ENCODE measurements at places on chromosomes 13 and 19.

DNA sequence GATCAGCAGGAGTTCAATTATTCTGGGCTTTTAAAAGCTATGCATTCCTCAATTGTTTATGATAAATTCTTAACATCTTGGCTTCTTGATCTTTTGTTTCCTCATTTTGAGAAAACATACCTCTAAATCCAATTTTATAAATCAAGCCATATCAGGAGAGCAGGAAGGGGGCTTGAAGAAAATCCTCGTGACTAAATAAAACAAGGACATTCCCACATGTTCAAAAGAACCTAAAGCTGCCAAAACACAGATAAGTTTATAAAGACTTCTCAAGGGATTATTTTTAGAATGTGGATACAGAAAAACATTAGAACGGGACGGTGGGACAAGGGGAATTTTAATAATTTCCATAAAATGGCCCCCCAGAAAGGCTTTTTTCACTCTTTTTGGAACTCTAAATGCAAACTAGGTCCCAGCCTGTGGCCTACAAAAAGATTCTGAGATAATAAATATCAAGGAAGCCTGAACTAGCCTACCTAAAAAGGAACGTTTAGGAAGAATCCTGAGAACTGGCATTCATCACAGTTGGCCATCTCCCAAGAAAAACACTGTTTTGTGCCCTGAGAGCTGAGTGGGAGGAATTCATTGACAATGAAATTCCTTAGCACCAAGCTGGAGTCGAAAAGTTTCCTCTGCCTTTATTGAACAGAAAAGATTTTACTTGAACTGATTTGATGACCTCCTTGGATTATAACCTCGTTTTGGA is 30.1 kb downstream of the ZAR1L start:
- no peak for DNase-seq

- DNase-seq = no peak
These were observed 21.5 kb upstream of the FXYD3 start for GRCh38 chr19:35093941-35094647.

GRCh38 chr19:8306235-8307054 is 1.7 kb downstream of the CD320 start:
- no peak for DNase-seq

DNA sequence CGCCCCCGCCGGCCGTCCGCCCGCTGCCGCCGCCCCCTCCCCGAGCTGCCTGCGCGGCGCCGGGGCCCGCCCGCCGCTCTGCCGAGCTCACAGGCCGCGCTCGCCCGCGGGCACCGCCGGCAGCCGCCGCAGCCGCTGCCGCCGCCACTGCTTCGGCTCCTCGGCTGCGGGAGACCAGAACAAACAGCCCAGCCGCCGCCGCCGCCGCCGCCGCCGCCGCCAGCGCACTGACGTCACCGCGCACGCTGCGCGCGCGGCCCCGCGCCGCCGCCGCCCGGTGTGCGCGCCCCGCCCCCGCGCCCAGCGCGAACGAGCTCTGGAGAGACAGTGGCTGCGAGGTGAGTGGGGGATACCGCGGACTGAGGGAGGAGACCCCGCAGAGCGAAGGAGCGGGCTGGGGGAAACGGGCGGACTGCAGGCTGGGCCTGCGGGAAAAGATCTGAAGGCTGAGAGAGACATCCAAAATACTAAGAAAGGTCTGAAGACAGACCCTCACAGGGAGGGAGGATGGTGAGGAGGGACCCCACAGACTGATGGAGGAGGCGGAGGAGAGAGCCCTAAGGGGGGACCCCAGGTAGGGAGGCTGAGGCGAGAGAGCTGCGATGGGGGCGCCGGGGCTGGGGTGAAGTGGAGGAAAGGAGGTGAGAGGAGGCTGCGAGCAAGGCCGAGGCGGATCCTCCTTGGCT is at the start of gene BRD4:
TSS of gene BRD4 (minus strand) at position 229 of the 686 bp plus-strand sequence. CDS start 59,440 bp downstream, outside the sequence.
- peak; percentile 74 for DNase-seq

DNA sequence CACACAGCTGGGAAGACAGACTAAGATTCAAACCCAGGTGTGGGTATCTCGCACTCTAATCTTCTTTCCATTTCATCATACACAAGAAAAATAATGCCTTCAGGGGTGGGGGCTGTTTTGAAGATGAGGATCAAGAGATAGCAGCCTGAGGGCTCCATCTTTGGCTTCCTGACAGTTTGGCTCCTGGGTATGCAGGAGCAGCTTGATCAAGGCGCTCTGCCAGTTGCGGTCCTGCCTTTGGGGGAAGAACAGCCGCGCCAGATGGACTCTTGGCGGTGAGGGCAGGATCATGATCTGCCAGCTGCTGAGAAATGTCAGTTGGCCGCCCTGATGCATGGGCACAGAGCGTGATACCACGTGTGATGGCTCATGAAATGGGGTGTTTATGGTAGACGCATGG is 119.1 kb downstream of the IER2 start:
- DNase-seq = no peak

DNA sequence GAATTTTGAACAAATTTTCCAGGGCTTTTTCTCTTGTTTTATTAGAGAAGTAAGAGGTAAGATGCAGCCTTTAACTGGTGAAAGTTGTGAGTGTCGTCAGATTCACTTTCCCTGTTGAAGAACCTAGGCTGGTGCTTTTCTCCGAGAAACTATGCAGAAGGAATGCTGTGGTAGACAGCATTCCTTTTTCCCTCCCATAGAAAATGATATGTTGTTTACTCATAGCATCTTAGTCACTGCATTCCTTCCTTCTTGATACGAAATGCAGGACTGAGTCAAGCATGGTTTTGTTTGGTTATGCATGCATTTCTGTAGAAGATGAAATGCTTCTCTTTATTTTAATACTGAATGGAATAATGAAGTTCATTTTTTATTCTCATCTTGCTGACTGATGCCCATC is 3.4 kb downstream of the ITGBL1 start:
- no peak for DNase-seq

GRCh38 chr19:1675633-1676350 is 23.4 kb upstream of the TCF3 start:
- DNase-seq = no peak

GRCh38 chr19:43820884-43821215 is 6.3 kb upstream of the ZNF283 start:
- no peak for DNase-seq

GRCh38 chr19:15093001-15093400 is 11.0 kb downstream of the OR1I1 start:
- DNase-seq = no peak

DNA sequence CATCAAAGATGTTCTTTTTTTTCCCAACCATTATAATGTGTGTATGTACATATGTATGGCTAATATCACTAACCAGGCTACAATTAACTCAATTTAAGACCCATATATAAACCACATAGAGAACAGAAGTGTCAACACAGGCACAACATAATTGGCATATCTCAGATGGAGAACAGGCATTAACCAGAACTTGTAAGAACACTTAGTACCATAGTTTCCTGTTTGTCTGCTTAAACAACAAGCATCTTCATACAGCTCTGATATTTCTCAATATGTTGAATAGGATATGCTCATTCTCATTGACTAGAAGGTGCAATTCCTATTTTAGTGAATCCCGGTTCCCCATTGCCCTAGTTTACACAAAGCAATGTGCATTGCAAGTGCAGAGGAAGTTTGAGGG is 116.9 kb upstream of the EDNRB start:
- no peak for DNase-seq

DNA sequence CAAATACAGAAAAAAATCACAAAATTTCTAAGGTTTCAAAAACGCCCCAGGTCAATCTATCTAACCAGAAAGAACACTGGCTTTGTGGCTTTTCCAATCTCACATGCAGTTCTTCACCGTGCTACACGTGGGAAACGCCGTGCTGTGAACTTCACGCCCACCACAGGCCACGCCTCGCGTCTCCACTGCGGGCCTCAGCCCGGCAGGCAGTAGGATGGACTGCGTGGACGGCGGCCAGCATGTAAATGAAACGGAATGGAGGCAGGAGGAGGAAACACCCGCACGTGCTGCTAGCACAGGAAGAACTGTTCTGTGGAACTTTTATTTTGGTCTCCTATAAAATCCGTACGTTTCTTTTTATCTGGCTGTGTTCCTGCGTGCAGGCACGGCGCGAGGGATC is 23.8 kb downstream of the ZNF787 start:
- DNase-seq = no peak
